ENCODE measurements at places on chromosomes 2 and 18. TPM values are rescaled to one million over a fixed set of nuclear protein-coding genes. Genes with fewer than 3 reads are reported as not detected.

Gene TCF23
- total RNA-seq = not detected

Gene MATN3
- 2.3 TPM for total RNA-seq

Gene RAX
- total RNA-seq = not detected

DNA sequence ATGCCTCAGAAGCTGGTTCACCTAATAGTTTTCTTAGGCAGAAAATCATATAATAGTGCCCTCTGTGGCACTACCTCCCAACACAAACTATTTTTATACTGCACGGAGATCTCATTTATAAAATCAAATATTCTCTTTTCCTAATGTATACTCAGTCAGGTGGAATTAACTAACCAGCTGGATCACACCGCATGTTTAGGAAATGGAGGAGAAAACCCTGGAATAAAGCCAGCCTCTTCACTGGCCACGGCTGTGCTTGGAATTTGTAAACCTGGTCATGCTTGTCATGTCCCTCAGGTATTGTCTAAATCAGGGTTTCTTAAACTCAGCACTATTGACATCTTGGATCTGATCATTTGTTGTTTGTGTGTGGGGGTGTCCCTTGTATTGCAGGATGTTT is 85.6 kb downstream of the DOCK10 start:
- H3K4me3 ChIP-seq = no peak overlapping the region
- DNase-seq = no peak
- no peaks in the 10 kb centered on the region for H3K4me1 ChIP-seq

DNA sequence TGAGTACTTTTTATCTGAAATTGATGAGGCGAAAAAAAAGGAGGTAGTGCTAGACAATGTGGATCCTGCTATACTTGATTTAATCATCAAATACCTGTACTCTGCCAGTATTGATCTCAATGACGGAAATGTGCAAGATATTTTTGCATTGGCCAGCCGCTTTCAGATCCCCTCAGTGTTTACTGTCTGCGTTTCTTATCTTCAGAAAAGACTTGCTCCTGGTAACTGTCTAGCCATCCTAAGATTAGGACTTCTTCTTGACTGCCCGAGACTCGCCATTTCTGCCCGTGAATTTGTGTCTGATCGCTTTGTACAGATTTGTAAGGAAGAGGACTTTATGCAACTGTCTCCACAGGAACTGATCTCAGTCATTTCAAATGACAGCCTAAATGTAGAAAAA is 453 bp downstream of the KLHL41 start:
- H3K4me1 ChIP-seq = no peaks in the 10 kb centered on the region
- H3K27me3 ChIP-seq = no peaks in the 10 kb centered on the region
- H3K27ac ChIP-seq = no peak overlapping the region
- H3K4me3 ChIP-seq = no peak overlapping the region
- H3K36me3 ChIP-seq = peaks cover 2% of the 10 kb centered on the region
- DNase-seq = no peak

- no peak for DNase-seq
- H3K4me1 ChIP-seq = peaks cover 44% of the 10 kb centered on the region
- H3K4me3 ChIP-seq = no peak overlapping the region
- H3K36me3 ChIP-seq = peaks cover 4% of the 10 kb centered on the region
Measured at GRCh38 chr2:112887964-112888749, 22.8 kb upstream of the IL37 start.

- H3K4me1 ChIP-seq = no peaks in the 10 kb centered on the region
- no peak for DNase-seq
- H3K4me3 ChIP-seq = no peak overlapping the region
- H3K36me3 ChIP-seq = no peaks in the 10 kb centered on the region
- H3K27ac ChIP-seq = no peak overlapping the region
- no peaks in the 10 kb centered on the region for H3K27me3 ChIP-seq
Measured at GRCh38 chr2:181515719-181516118, 58.5 kb downstream of the ITGA4 start.

DNA sequence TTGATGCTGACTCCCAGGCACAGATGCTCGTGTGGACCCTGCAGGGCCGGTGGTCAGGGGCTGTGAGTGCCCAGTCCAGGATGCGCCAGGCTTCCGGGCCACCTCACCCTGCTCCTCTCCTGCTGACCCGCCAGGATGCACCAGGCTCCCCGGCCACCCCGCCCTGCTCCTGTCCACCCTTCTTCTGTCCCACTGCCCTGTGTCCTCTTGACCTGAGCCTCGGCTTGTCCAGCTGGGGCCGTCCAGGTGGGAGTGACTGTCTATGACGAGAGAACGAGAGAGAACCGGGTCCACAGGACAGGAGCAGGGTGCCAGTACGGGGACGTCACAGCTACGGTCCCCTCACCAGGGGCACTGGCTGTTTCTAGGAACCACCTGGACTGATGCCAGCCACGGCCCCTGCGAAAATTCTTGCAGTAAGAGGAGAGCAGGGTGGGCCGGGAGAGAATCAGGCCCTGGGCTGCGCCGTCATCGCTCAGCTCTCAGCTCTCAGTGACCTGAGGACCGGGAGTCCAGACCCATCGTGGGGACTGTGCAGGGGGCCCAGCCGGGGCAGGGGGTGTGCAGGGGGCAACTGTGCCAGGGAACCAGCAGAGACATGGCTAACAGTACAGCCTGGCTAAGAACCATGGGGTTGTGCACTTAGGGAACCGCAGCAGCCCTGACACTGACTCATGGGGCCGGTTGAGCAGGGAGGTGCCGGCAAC is 12.9 kb upstream of the NFATC1 start:
- peaks cover 26% of the 10 kb centered on the region for H3K27me3 ChIP-seq
- no peak overlapping the region for H3K27ac ChIP-seq
- no peak overlapping the region for H3K4me3 ChIP-seq
- H3K4me1 ChIP-seq = peaks cover 10% of the 10 kb centered on the region

- H3K27me3 ChIP-seq = no peaks in the 10 kb centered on the region
- H3K4me1 ChIP-seq = peaks cover 68% of the 10 kb centered on the region
- H3K27ac ChIP-seq = peak overlapping the region; percentile 62
- no peaks in the 10 kb centered on the region for H3K36me3 ChIP-seq
- DNase-seq = peak; percentile 22
- H3K4me3 ChIP-seq = peak overlapping the region; percentile 20
Measured at GRCh38 chr2:102103992-102104871, 38.3 kb upstream of the IL1R1 start.

- no peak overlapping the region for H3K4me3 ChIP-seq
- no peaks in the 10 kb centered on the region for H3K36me3 ChIP-seq
- peaks cover 53% of the 10 kb centered on the region for H3K27me3 ChIP-seq
- no peaks in the 10 kb centered on the region for H3K4me1 ChIP-seq
- no peak for DNase-seq
Measured at GRCh38 chr18:7464245-7464966, 102.7 kb upstream of the PTPRM start.

Gene VWC2L
- total RNA-seq = not detected

GRCh38 chr2:108971661-108972566 is 17.1 kb downstream of the EDAR start:
- peaks cover 24% of the 10 kb centered on the region for H3K4me1 ChIP-seq
- DNase-seq = peak; percentile 24
- no peak overlapping the region for H3K27ac ChIP-seq
- peak overlapping the region; percentile 18 for H3K4me3 ChIP-seq

GRCh38 chr2:68234405-68234804 is 17.9 kb downstream of the PPP3R1 start:
- DNase-seq = no peak
- H3K4me1 ChIP-seq = peaks cover 41% of the 10 kb centered on the region
- H3K27me3 ChIP-seq = no peaks in the 10 kb centered on the region
- H3K27ac ChIP-seq = no peak overlapping the region

- no peaks in the 10 kb centered on the region for H3K27me3 ChIP-seq
- no peak for DNase-seq
- no peaks in the 10 kb centered on the region for H3K4me1 ChIP-seq
- H3K27ac ChIP-seq = no peak overlapping the region
- H3K4me3 ChIP-seq = no peak overlapping the region
Measured at GRCh38 chr18:74916773-74917393, 292.1 kb downstream of the PTGR3 start.

DNA sequence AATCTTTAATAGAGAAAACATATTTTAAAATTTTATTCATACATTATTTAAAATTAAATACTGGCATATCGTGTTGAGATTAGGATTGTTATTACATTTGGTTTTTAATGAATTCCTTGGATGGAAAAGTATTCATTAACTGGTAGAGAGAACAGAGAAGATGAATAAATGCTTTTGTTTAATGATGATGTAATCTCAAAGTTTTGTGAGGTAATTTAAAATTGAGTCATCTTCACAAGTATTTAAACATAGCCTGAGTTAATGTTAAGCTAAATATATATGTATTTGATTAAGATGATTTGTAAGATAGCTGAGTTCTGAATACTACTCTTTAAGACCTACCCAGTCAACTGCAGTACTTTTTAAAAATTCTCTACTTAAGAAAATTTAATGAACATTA is 713.4 kb upstream of the VRK2 start:
- DNase-seq = no peak
- H3K36me3 ChIP-seq = no peaks in the 10 kb centered on the region
- no peaks in the 10 kb centered on the region for H3K27me3 ChIP-seq
- H3K4me3 ChIP-seq = no peak overlapping the region

DNA sequence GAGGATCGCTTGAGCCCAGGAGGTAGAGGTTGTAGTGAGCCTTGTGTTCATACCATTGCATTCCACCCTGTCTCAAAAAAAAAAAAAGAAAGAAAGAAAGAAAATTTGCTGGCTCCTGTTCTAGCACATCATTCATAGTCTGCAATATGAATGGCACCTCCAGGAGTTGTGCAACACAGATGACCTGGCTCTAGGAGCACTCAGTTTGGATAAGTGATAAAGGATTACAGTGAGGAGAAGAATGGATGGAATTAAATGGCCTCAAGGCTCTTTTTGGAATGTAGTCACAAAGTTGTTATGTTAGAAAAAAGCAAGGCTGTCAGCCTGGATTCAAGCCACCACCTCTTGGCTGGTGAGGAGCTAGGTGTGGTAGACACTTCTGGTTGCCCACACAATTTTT is 21.5 kb upstream of the SPRED2 start:
- peaks cover 6% of the 10 kb centered on the region for H3K27me3 ChIP-seq
- no peak overlapping the region for H3K27ac ChIP-seq
- H3K4me3 ChIP-seq = no peak overlapping the region

- DNase-seq = no peak
- no peaks in the 10 kb centered on the region for H3K27me3 ChIP-seq
- H3K4me3 ChIP-seq = no peak overlapping the region
- H3K27ac ChIP-seq = no peak overlapping the region
- H3K36me3 ChIP-seq = no peaks in the 10 kb centered on the region
- peaks cover 19% of the 10 kb centered on the region for H3K4me1 ChIP-seq
Measured at GRCh38 chr18:22485808-22486244, 68.1 kb upstream of the CTAGE1 start.

DNA sequence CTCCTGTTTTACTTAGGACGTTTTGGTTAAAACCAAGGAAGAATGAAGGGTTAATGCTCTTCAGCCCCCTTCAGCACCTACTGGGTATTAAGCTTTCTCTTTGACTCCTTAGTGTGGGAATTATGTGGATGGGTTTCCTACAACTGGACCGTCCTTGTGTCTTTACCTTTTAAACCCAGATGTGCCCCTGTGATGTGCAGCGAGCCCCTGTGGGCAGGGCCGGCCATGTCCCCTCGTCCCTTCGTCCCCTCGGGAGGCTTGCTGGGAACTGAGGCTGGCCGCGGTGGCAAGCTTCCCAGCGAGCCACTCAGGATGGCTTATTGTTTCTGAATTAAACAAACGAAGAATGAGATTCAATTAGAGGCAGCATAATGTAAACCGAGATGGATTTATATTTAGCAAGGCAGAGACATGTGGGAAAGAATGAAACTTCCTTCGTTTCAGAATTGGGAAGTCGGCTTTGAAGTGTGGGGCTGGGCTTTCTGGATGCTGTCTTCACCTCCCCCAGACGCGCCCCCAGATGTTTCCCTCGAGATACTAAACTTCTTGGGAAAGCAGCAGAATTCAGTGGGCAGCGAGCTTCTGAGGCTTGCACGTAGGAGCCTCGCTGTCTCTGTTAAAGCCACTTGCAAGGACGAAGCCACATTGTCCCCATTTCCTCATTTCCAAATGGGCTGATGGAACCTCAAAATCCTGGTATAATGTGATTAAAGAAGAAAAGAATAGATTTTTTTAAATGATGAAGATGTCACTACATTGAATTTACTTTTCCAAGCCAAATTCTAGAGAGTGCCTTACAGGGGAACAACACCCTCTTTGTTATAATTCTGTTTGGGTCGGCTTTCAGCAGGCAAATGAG is 146.0 kb downstream of the VAPA start:
- H3K4me3 ChIP-seq = no peak overlapping the region
- H3K27me3 ChIP-seq = peaks cover 41% of the 10 kb centered on the region
- DNase-seq = no peak

Gene EN1
- 2.3 TPM for total RNA-seq

DNA sequence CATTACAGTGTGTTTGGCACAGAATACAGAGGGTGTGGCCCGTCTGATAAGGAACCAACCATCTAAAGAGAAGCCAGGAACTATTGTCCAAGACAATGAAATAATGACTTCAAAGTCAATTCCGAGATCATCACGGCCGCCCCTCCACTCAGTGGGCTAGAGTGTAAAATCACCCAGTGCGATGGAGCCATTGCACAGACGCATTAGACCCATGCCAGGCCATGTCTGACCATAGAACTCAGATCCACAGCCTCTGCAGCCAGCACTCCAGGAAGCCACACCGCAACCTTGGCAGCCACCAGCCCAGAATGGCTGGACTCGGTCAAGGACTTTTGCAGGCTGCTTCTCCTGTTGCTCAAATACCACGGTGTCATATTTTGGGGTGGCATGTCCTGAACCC is 835.7 kb downstream of the DCDC2C start:
- H3K27ac ChIP-seq = no peak overlapping the region
- H3K27me3 ChIP-seq = no peaks in the 10 kb centered on the region
- no peaks in the 10 kb centered on the region for H3K4me1 ChIP-seq

DNA sequence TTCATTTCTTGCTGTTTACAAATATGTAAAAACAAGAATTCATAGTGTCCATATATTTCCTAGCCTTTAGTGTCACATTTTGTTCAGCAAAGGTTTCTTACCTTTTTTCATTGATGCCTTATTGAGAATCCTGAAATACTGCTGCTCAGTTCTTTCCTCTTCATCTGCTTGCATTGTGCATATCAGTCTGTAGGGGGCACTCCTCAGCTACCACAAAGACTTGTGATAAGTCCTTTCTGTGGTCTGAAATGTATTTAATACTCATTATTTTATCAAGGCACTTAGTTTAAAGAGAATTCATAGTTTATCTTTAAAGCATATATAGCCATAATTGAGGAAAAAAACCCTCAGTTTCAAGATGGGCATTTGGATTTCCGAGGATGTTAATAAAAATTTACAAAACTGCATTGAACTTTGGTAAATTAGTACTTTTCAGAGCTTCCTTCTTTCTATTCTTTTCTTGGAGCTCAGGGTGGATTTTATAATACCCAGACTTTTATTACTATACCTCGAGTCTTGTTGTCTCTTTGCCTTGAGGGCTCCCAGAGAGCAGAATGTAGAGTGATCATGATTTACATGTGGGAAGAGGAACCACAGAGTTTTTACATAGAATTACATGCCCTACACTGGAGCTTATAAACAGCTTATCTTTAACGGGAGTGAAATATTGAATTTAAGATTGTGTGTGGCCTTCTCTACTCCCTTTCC is 570.1 kb downstream of the PLCL1 start:
- no peaks in the 10 kb centered on the region for H3K27me3 ChIP-seq
- DNase-seq = peak; percentile 52
- H3K27ac ChIP-seq = no peak overlapping the region
- H3K4me3 ChIP-seq = no peak overlapping the region
- no peaks in the 10 kb centered on the region for H3K4me1 ChIP-seq
